Stimulated activated CD8-positive, alpha-beta memory T cell treated with anti-CD3 and anti-CD28 coated beads, Interleukin-15, amount 100 ng/mL, for 4 hours (primary cell): ENCODE measurements at places on chromosomes 16 and 17.
A peak's percentile ranks its signal among the peaks of the same experiment; 100 is the strongest.

DNA sequence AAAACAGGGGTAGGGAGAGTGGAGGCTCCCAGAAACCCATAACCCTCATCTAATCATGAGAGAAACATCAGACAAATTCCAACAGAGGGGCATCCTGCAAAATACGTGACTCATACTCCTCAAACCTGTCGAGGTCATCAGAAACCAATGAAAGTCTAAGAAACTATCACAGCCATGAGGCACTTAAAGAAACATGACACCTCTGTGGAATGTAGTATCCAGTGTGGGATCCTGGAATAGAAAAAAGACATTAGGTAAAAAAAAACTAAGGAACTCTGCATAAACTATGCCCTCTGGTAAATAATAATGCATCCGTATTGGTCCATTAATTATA, 16.4 kb downstream of the CDH5 start:
- DNase-seq = no peak

GRCh38 chr17:69417545-69418483, 3.3 kb downstream of the MAP2K6 start:
- DNase-seq = no peak

- DNase-seq = no peak
Measured at GRCh38 chr16:89924297-89924924, 1.3 kb downstream of the TUBB3 start.

GRCh38 chr16:86952769-86953168, 364.4 kb downstream of the C16orf95 start:
- no peak for DNase-seq

DNA sequence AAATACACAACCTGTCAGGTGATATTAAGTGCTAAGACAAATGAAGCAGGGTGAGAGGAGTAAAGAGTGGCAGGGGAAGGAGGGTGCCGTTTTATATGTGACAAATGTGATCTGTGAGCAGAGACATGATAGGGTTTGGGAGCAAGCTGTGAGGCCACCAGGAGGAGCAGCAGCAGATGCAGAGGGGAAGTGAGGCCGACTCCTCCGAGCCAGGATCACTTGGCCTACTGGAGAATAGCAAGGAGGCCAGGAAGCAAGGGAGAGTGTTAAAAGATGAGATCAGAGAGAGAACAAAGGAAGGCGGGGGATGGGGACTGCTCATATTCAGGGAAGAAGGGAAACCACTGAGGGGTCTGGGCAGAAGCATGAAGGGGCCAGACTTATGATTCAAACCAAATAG, 129.4 kb downstream of the TANGO6 start:
- no peak for DNase-seq

DNA sequence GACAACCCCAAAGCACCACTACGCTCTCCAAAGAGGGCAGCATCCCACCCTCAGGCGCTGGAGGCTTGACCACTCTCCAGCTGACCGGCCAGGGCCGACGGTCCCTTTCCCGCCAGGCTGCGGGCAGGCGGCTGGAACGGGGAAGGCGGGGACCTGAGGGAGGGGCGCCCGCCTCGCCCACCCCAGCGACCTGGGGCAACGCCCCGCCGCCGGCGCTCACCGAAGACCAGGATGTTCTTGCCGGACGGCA, 431 bp downstream of the DYNC1LI2 start:
- no peak for DNase-seq

DNA sequence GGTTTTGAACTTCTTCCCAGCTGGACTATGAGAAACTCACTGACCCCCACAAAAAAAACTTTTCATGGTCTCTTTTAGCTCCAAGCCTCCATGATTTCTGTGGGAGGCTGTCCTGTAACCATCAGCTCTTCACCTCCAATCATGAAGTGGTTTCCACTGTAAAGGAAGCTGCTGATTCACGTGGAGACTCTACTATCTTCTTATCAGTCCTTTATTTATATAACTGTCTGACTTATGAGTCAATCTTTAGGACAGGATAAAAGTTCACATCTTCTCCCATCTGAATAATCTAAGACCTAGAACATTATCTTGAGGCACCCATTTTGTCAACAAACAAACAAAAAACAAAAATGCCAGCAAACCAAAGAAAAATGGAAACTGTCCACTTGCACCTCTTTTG, 409.9 kb downstream of the SLC39A11 start:
- no peak for DNase-seq

- DNase-seq = no peak
Measured at GRCh38 chr16:86243123-86243473, 267.2 kb upstream of the FOXF1 start.

DNA sequence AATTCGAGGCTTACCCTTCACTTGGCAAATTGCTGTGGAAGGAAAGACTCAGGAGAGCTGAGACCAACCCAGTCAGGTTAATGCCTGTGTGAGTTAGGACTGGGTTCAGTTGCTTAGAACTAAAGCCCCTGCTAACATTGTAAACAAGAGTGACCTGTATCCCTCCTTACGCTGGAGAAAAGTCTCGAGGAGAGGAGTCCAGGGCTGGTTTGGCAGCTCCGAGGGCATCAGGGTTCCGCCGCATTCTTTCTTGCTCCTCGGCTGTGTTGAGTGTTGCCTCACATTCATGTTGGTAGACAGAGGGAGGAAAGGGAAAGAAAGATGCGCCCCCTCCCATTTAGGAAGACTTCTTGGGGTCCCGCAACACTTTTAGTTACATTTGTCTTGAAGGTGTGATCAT, 18.5 kb downstream of the VPS35L start:
- no peak for DNase-seq

GRCh38 chr16:67105246-67105645, 4.5 kb upstream of the PHAF1 start:
- no peak for DNase-seq

- no peak for DNase-seq
Measured at GRCh38 chr16:10003486-10003885, 178.7 kb downstream of the GRIN2A start.

- DNase-seq = peak; percentile 79
Measured at GRCh38 chr16:527015-527903, at the start of gene CAPN15. Gene CAPN15 (plus strand): TSS chr16:527712. CDS start chr16:546839, 19,127 bp downstream.

DNA sequence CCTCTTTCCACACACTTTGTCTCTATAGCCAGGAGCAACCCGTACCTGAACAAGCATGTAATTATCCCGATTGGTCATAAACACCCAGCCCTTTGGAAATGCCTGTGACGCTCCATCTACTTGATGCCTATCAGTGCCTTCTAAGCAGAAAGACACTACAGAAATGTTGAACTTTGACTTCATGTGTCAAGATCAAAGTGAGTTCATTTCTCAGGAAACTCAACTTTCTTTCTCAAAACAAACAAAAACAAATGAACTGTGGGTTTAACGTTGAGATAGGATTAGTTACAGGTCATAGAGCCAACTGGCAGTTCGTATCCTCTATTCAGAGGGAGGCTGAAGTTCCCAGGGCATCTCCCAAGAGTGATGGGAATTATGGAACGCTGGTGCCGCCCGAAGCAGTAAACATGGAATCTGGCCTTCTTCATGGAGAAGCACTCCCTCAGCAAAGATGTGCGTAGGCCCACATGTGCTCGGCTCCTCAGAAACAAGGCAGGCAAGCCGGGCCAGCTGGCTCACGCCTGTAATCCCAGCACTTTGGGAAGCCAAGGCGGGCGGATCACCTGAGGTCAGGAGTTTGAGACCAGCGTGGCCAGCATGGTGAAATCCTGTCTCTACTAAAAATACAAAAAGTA, 9.5 kb downstream of the SLC6A4 start:
- DNase-seq = no peak

- DNase-seq = no peak
Measured at GRCh38 chr17:41511716-41512115, 6.3 kb upstream of the KRT13 start.

DNA sequence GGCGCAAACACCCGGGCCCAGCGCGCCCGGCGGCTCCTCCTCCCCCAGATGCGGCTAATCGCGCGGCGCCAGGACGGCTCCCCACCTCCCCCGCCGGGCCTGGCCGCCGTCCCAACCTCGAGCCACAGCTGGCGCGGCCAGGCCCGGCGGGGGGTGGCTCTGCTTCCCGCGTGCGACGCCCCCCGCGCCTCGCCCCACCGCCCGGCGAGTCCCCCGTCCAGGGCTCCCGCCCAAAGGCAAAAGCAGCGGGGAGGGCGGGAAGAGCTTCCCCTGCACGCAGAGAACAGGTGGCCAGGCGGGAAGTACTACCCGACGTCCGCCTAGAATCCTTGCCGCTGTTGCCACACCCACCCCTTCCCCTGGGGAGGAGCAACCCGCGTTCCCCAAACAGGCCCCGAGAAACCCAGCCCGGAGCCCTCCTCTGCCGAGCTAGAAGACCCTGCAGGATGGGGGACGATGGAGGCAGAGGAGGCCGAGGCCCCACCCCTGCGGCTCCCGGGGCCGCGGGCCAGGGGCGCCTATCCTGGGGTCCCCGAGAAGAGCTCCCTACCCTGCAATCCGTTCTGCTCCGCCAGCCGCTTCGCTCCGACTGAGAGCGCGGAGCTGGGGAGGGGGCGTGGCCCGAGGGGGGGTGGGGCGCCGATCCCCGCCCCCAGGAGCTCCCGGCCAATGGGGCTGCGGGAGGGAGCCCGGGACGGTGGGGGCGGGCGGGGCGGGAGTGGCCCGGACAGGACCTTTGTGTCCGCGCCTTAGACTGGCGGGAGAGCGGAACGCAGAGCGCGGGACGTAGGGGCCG, at the start of gene CARHSP1:
Gene CARHSP1, minus strand, starts transcription at position 591 of the 796 bp plus-strand sequence. CDS start 9,678 bp downstream, outside the sequence.
- peak; percentile 67 for DNase-seq

DNA sequence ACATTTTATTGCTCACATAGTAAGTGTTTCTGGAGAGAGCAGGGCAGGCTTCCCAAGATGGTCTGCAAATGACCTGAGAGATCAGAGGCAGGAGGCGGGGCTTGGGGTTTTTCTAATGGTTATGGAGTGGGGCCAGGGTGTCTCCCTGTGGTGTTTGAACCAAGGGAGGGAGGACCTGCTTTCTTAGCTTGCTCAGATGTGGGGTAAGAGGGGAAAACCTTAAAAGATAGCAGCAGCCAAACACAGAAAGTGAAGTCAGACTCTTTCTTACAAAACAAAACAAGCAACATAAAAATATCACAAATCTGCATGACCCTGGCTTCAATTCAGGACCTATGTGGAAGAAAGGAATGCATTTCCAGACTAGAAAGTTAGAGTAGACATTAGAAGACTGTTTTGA, 22.9 kb upstream of the DNAJA2 start:
- DNase-seq = no peak

DNA sequence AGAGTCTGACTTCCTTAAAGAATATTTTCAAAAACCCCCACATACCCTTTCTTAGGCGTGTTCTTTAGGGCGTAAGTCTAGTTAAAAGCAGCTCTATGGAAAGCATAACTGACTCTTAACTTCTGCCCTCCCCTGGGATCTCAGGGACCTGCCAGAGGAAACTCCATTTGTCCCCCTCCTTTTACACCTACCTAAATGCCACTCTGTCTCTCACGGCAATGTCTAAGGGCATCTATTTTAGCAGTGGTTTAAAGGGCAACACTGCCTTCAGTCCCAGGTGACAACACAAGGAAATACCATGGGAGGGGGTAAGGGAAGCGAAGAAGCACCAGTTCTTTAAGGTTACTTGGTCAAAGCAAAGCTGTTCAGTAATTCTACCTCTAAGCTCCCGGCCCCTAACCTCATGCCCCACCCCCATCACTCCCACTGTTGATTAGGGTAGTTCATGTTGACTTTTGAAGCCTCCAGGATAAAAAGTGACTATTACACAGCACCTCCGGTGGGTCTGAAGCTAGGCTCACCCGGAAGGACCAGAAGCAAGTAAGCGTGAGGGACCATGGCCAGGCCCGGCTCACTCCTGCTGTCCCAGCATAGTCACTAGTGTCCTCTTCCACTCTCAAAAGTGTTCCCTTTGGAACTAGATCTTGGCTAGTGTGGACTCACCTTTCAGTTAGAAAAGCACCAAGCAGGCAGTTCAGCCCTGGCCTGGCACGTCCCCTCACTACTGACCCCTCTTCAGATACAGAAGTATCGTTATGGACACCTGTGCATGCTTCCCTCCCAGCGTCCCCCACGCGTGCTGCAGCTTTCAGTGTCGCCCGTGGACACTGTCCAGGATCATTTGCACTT, 47.1 kb downstream of the CYTH1 start:
- no peak for DNase-seq

- no peak for DNase-seq
Measured at GRCh38 chr17:80482555-80483308, 6.3 kb upstream of the NPTX1 start.

GRCh38 chr16:84874983-84875382, 55.2 kb downstream of the CRISPLD2 start:
- no peak for DNase-seq

- DNase-seq = no peak
Measured at GRCh38 chr16:53068423-53068833, 13.6 kb downstream of the CHD9 start.

GRCh38 chr16:1331712-1332617, 1.5 kb upstream of the BAIAP3 start:
- DNase-seq = no peak

DNA sequence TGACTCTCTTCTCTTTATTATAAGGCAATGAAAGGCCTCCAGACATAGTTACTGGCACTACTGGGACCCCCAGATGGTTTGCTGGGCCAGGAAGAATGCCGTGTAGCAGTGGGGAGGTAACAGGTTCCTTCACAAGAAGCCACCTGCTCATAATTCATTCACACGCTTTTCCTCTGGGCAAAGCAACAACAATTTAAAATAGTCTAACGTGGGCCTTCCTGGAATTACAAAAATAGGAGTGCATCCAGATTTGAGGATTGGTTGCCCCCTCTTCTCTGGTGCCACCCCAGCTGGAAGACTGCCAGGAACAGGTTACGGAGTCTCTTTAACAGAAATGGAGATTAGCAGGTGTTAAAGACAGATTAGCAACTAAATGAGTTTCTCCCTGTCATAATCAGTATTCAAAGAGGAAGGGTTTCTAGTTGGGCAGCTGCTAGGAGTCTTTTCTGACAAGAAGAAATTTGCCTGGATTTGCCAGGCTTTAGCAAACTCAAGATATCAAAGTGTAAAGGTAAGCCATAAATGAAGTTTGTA, 409.6 kb downstream of the NPIPA8 start:
- no peak for DNase-seq

- DNase-seq = no peak
Measured at GRCh38 chr17:71883258-71883657, 237.6 kb upstream of the SOX9 start.

DNA sequence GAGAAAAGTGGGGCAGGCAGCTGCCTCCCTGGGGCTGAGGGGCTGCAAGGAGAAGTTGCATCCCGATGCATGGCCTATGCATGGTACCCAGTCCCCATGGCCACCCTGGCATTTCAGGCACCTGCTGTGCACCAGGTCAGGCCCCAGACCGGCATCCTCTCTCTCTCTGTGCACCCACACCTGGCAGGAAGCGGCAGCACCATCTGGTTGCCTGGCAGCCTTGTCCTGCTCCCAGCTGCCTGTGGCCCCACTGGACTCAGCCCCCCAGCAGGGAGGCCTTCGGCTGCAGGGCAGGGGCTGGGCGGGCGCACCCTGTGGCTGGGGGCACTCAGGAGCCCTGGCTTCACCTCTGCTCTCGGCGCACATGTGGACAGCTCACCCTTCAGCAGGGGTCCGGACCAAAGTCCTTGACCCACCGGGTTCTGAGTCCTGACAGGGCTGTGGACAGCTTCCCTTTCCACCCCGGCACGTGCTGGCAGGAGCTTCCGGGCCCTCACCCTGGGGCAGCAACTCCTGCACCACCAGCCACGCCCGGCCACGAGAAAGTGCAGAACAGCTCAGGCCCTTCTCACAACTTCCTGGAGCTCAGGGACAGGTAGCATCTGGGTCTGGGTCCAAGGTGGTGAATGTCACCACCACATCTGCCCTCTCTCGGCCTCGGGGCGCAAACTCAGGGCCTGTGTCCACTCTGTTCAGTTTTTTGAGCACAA, 36.7 kb downstream of the CTU2 start:
- no peak for DNase-seq

- DNase-seq = no peak
Measured at GRCh38 chr16:30054959-30055553, 10.5 kb upstream of the ALDOA start.
